Activated T-helper 2 cell treated with anti-CD3 and anti-CD28 coated beads, Interferon-gamma antibody, Interleukin-2, Interleukin-4, amounts not matched to agents 10 μg/mL and 5 μg/mL and 100 μg/mL, durations not matched to agents 14 hours and 24 hours and 36 hours (primary cell): ENCODE measurements at places on chromosomes 5 and 9. TPM values are rescaled to one million over a fixed set of nuclear protein-coding genes. Genes with fewer than 3 reads are reported as not detected.

The UHRF2 gene
- 79.7 and 82.9 TPM in 2 replicates for total RNA-seq

The MARVELD2 gene
- 0.14 and 0.16 TPM in 2 replicates for total RNA-seq

The ADAMTS16 gene
- total RNA-seq: not detected in 2 replicates

The IFNE gene
- total RNA-seq: not detected in 2 replicates

The MEGF9 gene
- total RNA-seq: 5.0 TPM in 2 replicates

The GRIN3A gene
- total RNA-seq: not detected in 2 replicates

The TNC gene
- total RNA-seq: 1.5 and 1.9 TPM in 2 replicates

The DMRT3 gene
- not detected in 2 replicates for total RNA-seq

The CCDC183 gene
- total RNA-seq: 0.11 TPM in 1 of 2 replicates, not detected in the other

The MOB3B gene
- total RNA-seq: 0.94 and 1.3 TPM in 2 replicates

The C9orf43 gene
- total RNA-seq: 0.48 TPM in 2 replicates

The DRD1 gene
- not detected in 2 replicates for total RNA-seq

- H3K4me3 ChIP-seq: no peak overlapping the region
- DNase-seq: no peak
- no peaks in the 10 kb centered on the region for H3K36me3 ChIP-seq
- H3K27me3 ChIP-seq: no peaks in the 10 kb centered on the region
- H3K4me1 ChIP-seq: no peaks in the 10 kb centered on the region
Observed at GRCh38 chr9:123470121-123470782, 114.3 kb downstream of the CRB2 start.

DNA sequence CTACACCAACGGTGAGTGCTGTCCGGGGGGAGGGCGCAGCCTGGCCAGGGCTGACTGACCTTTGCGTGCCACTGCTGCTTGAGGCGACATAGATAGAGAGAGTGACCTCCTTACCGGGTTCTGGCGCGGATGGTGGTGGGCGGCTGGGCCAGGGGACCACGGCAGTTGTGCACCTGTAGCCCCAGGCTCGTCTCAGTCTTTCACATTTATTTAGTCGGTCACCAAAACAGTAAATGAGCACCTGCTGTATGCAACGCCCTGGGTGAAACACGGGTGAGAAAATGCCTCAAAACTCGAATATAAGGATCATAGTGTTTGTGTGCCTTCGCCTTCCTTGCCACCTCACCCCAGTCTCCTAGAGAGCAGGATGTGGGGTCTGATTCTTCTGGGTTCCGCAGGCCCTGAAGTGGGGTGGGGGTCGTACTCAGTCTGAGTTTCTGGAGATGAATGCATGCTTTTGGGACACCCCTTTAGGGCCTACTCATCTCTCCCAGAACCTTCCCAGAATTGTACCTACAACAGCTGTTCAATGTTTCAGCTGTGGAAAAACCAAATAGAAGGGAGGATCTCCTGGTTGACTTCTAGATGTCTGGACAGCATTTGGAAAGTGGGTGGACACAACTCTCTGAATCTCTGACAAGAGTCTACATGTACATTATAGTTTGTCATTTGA is 714 bp downstream of the SEC24A start:
- peak; percentile 21 for DNase-seq
- peaks cover 16% of the 10 kb centered on the region for H3K36me3 ChIP-seq
- H3K27me3 ChIP-seq: no peaks in the 10 kb centered on the region
- H3K4me1 ChIP-seq: peaks cover 22% of the 10 kb centered on the region
- peak overlapping the region; percentile 88 for H3K4me3 ChIP-seq

- no peak for DNase-seq
- H3K27ac ChIP-seq: peak overlapping the region; percentile 94
- peaks cover 75% of the 10 kb centered on the region for H3K4me1 ChIP-seq
- H3K36me3 ChIP-seq: peaks cover 75% of the 10 kb centered on the region
- peak overlapping the region; percentile 38 for H3K4me3 ChIP-seq
Observed at GRCh38 chr9:130023144-130023787, 19.7 kb downstream of the FNBP1 start.

GRCh38 chr5:66306105-66306843 is 162.2 kb downstream of the SREK1 start:
- H3K27ac ChIP-seq: no peak overlapping the region
- H3K27me3 ChIP-seq: peaks cover 9% of the 10 kb centered on the region
- H3K4me1 ChIP-seq: peaks cover 6% of the 10 kb centered on the region
- H3K4me3 ChIP-seq: no peak overlapping the region
- peak; percentile 10 for DNase-seq

DNA sequence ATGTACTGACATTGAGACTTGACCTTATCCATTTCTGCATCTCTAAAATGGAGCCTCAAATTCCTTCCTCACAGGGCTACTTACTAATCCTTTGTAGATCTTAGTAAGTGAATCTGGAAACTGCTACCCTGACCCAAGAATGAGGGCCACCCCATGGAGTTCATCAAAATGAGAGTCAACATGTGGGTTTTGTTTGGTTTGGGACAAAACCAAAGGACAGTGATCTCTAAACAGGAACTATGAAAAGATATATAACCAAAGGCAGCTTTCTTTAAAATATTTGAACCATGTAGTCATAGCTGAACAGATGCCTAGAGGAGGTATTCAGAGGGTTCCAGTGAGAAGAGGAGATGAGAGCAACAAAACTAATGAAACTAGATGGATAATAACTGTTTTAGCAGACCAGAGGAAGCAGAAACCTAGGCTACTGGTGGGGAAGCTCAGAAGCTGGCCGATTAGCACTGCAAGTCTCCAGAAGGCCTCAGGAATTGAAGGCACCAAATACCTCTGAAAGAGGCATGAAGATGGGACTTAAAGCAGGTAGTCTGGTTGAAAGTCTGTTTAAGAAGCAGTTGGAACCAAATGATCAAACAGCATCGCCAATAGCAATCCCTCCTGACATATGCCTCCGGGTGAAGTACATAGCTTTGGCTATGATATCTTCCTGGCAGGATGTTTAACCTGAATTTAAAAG is 45.8 kb downstream of the THOC3 start:
- peaks cover 4% of the 10 kb centered on the region for H3K36me3 ChIP-seq
- no peaks in the 10 kb centered on the region for H3K27me3 ChIP-seq
- H3K4me3 ChIP-seq: no peak overlapping the region
- no peak overlapping the region for H3K27ac ChIP-seq

- no peak for DNase-seq
- H3K4me3 ChIP-seq: no peak overlapping the region
- peaks cover 36% of the 10 kb centered on the region for H3K4me1 ChIP-seq
- peaks cover 18% of the 10 kb centered on the region for H3K36me3 ChIP-seq
Observed at GRCh38 chr9:20441711-20442423, 180.4 kb downstream of the MLLT3 start.

- no peak for DNase-seq
- H3K4me3 ChIP-seq: no peak overlapping the region
- H3K27me3 ChIP-seq: peaks cover 12% of the 10 kb centered on the region
- H3K4me1 ChIP-seq: no peaks in the 10 kb centered on the region
- no peaks in the 10 kb centered on the region for H3K36me3 ChIP-seq
Observed at GRCh38 chr9:68626526-68626925, 78.5 kb upstream of the PIP5K1B start.

GRCh38 chr5:172497591-172498255 is 43.4 kb upstream of the SH3PXD2B start:
- DNase-seq: no peak
- no peaks in the 10 kb centered on the region for H3K4me1 ChIP-seq
- H3K4me3 ChIP-seq: no peak overlapping the region
- no peak overlapping the region for H3K27ac ChIP-seq

DNA sequence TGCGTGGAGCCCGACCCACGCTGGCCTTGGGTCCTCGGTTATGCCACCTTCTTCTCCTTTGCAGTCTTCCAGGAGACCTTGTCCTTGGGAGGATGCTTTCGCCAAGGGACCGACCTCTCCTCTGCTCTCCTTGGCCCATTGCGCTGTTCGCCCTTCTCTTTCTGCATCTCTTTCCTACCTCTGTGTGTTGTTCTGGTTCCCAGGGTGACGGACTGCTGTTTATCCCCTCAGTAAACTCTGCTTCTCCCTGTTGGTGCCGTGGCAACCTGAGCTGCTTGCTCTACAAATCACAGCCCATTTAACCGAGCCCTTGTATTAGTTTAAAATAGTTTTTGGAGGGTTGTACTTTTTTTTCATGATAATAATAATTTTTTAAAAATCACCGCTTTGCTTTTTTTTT is 97.9 kb downstream of the DAPK1 start:
- no peaks in the 10 kb centered on the region for H3K27me3 ChIP-seq
- DNase-seq: no peak
- no peaks in the 10 kb centered on the region for H3K36me3 ChIP-seq
- no peaks in the 10 kb centered on the region for H3K4me1 ChIP-seq
- no peak overlapping the region for H3K4me3 ChIP-seq
- H3K27ac ChIP-seq: no peak overlapping the region

GRCh38 chr5:134000091-134000511 is 4.7 kb downstream of the VDAC1 start:
- H3K36me3 ChIP-seq: peaks cover 47% of the 10 kb centered on the region
- H3K27ac ChIP-seq: peak overlapping the region; percentile 52
- H3K4me3 ChIP-seq: no peak overlapping the region
- H3K27me3 ChIP-seq: no peaks in the 10 kb centered on the region
- H3K4me1 ChIP-seq: peaks cover 45% of the 10 kb centered on the region

DNA sequence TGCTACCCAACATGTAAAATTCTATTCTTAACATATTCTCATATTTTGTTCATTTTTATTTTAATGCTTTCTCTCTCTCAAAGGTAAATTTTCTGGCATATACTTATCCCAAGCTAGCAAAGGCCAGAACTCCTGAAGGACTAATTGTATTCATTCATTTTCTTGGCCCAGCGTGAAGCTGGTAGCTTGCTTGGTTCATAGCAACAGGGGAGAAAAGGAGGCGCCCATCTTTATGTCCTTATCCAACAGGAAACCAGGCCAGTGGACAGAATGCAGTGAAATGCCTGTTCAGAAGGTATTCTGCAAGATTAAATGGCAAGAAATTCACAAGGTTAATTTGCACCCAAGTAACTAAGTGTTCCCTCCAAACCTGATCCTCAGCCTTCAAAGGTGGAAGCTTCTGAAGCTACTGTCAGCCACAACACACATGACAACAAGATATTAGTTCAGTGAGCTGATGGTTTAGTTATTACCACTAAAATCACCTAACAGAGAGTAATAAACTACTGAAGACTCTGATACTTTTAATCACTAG is 5.6 kb downstream of the EFNA5 start:
- H3K4me3 ChIP-seq: no peak overlapping the region
- H3K27me3 ChIP-seq: peaks cover 54% of the 10 kb centered on the region
- no peak overlapping the region for H3K27ac ChIP-seq

GRCh38 chr9:82601293-82601771 is 461.6 kb downstream of the RASEF start:
- no peaks in the 10 kb centered on the region for H3K4me1 ChIP-seq
- no peak overlapping the region for H3K4me3 ChIP-seq
- no peaks in the 10 kb centered on the region for H3K36me3 ChIP-seq
- H3K27me3 ChIP-seq: no peaks in the 10 kb centered on the region
- H3K27ac ChIP-seq: no peak overlapping the region

DNA sequence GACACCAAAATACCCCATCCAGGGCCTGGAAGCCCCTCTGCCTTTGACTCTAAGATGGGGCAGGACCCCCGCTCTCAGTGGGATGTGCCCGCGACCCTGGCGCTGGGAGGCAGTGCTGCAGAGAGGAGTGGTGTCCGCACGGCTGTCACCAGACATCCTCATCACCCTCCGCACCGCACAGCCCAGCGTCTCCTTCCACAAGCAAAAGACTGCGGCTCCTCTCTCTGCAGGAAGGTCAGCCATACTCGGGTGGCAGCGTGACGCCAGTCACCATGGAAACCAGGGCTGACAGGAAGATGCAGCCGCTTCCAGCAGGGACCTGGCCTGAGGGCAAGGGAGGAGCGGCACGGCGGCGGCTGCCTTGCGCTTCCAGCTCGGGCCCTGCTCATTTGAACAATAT is 17.1 kb upstream of the SLC6A3 start:
- no peaks in the 10 kb centered on the region for H3K4me1 ChIP-seq
- no peak for DNase-seq
- H3K4me3 ChIP-seq: no peak overlapping the region
- peaks cover 67% of the 10 kb centered on the region for H3K36me3 ChIP-seq
- H3K27me3 ChIP-seq: no peaks in the 10 kb centered on the region
- no peak overlapping the region for H3K27ac ChIP-seq

GRCh38 chr9:21744841-21745240 is 57.6 kb upstream of the MTAP start:
- no peak for DNase-seq
- H3K4me1 ChIP-seq: no peaks in the 10 kb centered on the region
- peaks cover 60% of the 10 kb centered on the region for H3K27me3 ChIP-seq
- H3K4me3 ChIP-seq: no peak overlapping the region
- H3K27ac ChIP-seq: no peak overlapping the region

GRCh38 chr9:117104206-117104605 is 310.7 kb downstream of the ASTN2 start:
- H3K4me3 ChIP-seq: no peak overlapping the region
- no peaks in the 10 kb centered on the region for H3K36me3 ChIP-seq
- no peaks in the 10 kb centered on the region for H3K4me1 ChIP-seq
- H3K27ac ChIP-seq: no peak overlapping the region

- no peaks in the 10 kb centered on the region for H3K4me1 ChIP-seq
- no peak overlapping the region for H3K4me3 ChIP-seq
- H3K27me3 ChIP-seq: peaks cover 4% of the 10 kb centered on the region
- no peaks in the 10 kb centered on the region for H3K36me3 ChIP-seq
- no peak overlapping the region for H3K27ac ChIP-seq
Observed at GRCh38 chr5:74094096-74094781, 468.2 kb downstream of the ARHGEF28 start.

DNA sequence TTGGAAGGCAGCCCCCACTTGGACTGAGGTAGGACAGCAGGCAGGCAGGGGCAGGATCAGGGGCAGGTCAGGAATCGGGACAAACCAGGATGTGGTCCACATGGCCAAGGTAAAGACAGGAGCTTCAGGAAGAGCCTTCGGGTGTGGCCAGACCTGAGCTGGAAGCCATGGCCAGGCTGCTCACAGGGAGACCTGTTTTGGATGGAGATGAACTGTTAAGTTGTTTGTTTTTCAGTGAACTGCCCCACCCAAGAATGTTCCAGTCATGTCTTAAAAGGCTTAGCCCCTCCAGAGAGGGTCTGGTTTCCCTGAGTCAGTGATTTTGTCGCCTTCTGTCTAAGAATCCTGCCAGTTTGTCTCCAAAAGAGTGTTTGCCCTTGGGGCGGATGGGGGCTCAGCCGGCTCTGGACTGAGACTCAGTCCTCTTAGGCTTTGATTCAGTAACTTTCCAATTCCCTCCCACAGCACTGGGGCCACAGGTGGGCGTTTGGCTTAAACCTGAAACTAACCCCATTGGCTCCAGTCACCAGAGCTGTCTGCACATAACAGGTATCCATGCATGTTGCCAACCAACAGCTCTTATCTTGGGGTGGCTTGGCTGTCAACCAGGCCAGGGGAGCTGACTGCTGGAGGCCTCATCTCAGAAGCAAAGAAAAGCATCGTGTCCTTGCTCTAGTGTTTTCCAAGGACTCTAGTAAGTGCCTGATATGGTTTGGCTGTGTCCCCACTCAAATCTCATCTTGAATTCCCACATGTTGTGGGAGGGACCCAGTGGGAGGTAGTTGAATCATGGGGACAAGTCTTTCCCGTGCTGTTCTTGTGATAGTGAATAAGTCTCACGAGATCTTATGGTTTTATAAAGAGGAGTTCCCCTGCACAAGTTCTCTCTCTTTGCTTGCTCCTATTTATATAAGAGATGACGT is 11.3 kb upstream of the ANKH start:
- no peaks in the 10 kb centered on the region for H3K4me1 ChIP-seq
- no peak overlapping the region for H3K4me3 ChIP-seq
- H3K27ac ChIP-seq: no peak overlapping the region
- no peaks in the 10 kb centered on the region for H3K36me3 ChIP-seq

GRCh38 chr5:30867711-30868110 is 325.8 kb upstream of the CDH6 start:
- H3K4me1 ChIP-seq: no peaks in the 10 kb centered on the region
- no peak for DNase-seq
- no peaks in the 10 kb centered on the region for H3K36me3 ChIP-seq
- no peak overlapping the region for H3K4me3 ChIP-seq
- H3K27ac ChIP-seq: no peak overlapping the region
- no peaks in the 10 kb centered on the region for H3K27me3 ChIP-seq
